ENCODE measurements at places on chromosomes 7 and 10.

GRCh38 chr7:146116521-146117222, at the start of gene CNTNAP2:
Gene CNTNAP2 (plus strand): TSS chr7:146116801. CDS start chr7:146116877, 76 bp downstream.
- DNase-seq: peak; percentile 79

DNA sequence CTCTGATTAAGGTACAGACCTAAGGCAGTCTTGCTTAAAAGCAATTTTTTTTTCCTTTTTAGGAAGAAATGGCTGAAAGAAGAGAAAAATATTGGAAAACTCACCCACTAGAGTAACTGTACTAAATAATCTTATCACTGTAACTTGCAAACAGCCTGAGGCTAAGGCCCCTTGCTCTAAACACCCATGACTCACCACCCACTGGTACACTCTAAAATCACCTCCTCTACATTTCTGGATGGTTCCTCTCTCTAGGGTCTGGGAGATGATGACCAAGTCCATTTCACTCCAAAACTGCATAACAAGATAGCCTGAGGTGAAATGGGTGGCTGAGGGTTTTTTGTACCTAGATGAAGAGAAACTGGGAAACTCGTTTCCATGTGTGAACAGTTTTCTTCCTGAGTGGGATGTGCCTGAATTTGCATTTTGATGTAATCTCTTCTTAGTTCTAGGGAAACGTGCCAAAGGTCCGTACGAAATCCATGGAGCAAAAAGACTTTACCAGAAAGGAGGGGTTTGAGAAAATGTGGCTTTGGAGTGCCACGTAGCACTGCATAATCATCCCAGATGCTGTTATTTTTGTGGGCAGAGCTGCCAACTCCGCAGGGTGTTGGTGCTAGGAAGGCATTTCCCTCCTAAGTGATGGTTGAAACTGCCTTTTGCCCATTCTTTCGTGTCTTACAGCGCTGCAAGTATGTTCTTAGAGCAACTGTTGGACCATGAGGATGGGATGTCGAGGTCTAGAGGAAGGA, 113.5 kb upstream of the C10orf90 start:
- DNase-seq: no peak

DNA sequence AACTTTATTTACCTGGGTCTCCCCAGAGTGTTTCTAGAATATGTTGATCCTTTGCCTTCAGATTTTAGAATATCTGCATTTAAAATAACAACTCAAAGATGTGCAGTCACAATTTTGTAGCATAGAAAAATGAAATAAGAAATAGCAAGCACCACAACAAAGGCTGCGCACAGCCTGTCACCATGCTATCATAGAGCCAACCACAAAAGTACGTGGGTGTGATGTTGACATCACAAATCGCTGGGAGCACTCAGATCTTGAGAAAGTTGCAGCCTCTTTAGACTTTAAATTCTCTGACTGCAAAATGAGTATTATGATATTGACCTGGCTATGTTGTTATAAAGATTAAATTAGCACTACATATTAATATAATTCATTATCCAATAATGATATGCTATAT, 177.9 kb downstream of the TNS3 start:
- no peak for DNase-seq

DNA sequence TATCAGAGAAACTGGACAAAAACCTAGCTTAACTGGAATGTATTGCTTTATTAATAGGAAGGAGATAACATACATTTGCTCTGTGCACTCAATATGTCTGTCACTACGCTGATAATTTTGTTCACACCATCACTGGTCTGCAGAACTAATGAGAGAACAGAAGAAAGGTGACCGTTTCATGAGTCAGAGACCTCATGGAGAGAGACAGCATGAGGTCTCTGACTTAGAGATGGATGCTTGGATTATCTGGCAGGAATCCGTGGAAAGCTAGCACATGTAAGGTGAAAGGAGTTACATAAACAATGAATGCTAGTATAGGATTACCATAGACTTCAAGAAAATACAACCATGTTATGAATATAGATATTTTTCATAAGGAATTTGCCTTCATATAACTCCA, 947.3 kb downstream of the IPMK start:
- no peak for DNase-seq

DNA sequence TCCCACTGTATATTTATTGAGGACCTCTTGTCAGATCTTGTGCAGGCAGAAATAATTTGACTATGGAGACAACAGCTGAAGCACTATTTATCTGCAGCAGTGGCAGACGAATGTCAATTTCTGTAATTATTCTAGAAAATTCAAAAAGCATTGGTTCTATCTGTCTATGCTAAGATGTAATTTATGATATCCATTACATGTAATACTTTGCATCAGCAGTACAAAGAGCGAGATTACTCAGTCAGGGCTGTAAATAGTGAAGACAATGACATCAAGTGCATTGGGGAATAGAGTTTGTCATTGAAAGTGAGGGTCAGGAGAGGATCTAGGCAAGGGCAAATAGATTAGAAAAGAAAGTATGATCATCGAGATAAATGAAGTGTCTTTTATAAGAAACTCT, 508.2 kb downstream of the ZWINT start:
- DNase-seq: no peak

DNA sequence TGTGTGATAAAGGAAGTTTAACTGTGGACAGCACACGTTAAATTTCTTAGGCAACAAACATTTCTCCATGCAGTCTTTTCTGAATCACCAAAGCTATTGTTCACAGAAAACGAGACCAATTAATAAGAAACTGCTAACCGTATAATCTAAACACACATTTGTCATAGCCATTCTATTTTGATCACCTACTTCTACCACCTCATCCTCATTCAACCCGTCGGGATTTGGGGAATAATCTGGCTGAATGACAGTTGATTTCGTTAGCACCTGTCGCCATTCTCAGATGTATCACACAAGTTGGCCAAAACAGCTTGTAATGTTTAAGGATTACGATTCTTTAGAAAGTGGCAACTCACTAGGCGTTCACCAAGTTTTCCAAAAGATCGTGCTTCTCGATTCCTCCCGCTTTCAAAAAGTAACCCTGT, 1.2 kb downstream of the EZH2 start:
- peak; percentile 50 for DNase-seq

DNA sequence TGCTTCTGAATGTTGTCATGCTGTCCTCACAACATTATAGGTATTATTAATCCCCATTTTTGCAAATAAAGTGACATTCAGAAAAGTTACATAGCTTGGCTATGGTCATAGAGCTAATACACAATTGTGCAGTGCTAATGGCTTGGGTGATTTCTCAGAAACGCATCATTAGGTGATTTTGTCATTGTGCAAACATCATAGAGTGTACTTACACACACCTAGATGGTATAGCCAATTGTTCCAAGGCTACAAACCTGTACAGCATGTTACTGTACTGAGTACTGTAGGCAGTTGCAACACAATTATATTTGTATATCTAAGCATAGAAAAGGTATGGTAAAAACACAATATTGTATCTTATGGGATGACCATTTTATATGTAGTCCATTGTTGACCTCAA, 91.0 kb downstream of the BTAF1 start:
- no peak for DNase-seq

DNA sequence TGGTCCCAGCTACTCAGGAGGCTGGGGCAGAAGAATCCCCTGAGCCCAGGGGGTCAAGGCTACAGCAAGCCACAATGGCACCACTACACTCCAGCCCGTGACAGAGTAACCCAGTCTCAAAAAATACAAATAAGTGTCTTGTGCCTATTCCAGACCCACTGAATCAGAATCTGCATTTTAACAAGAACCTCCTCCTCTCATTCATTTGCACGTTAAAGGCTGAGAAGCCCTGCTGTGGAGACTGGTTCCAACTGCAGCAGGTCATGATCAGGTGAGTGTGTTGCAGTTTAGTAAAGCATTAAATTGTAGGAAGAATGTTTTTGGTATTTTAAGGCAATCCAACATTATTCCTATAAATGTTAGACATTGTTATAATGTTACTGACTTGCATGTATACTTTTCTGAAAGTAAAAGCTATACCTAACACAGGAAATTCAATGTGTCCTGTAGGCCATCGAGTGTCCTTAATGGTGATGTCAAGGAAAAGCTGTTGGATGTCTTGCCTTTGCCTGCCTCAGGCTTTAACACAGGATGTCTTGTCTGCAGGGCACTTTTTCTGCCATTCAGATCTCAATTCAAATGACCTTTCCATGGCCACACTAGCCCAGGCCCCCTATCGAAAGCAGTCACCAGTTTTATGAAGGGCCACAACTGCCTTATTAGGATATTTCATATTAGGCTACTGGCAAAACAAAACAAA, 30.4 kb downstream of the MKRN1 start:
- DNase-seq: no peak

DNA sequence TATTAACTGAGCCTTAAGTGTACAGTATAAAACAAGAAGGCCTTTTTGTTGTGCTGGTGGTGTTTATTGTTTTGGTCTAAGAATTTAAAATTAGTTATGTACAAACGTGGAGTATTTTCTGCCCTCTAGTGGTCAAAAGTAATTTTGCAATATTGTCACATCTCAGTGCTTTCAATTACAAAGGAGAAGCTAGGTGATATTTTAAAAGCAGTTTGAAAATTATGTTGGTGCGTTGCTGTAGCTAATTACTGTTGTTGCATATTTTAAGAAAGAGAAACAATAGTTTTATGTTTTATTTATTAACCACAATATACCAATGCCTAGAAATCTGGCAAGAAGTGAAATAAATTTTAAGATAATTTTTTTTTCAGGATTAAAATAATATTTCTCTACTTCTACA, 11.4 kb downstream of the NPVF start:
- peak; percentile 83 for DNase-seq

GRCh38 chr10:31709028-31709427, 219.6 kb downstream of the ARHGAP12 start:
- peak; percentile 9 for DNase-seq

GRCh38 chr10:69801094-69801433, 642 bp upstream of the COL13A1 start:
- DNase-seq: peak; percentile 45

DNA sequence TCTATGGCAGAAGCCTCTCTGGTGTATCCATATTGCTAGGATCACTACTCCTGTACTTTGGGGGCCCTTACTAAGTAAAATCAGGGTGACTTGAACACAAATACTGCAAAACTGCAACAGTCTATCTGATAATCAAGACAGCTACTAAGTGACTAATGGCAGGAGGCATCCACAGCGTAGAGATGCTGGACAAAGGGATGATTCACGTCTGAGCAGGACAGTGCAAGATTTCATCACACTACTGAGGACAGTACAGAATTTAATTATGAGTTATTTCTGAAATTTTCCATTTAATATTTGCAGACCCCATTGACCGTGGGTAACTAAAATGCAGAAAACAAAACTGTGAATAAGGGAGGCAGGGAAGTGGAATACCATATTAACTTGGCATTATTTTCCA, 10.4 kb downstream of the CUL2 start:
- DNase-seq: peak; percentile 77

DNA sequence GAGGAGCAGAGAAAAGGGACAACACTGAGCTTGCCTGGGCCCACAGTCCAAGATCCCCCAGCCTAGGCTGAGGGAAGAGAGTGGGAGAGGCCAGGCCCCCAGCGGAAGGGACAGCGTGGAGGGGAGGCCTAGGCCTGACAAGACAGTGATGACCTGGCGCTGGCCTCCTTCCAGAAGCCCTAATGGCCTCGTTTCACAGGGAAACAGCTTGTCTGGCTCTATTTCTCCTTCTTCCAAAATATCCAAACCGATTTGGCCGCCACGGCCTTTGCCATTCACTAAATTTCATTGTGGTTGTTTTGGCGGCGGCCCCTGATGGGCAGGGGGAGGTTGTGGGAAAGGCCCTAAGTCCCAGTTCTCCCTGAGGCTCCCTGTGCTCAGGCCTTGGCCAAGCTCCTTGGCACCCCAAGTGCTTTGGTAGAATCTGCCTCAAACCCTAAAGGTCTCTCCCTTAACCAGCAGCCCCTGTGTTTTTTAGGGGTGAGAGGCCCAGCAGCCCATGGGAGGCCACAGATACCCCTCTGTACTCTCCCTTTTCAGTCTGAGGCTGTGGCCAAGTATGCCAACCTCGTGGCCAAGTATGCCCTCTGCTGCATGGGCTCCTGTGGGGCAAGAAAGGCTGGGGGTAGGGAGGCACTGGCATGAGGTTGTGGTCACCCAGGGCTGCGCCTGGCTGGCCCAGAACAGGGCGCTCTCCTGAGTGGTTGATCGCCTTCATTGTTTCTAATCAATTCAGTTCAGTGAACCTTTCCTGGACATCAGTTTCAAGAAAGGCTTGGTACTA, 37.3 kb downstream of the PAX2 start:
- DNase-seq: no peak

GRCh38 chr7:24717247-24717622, 40.0 kb downstream of the GSDME start:
- no peak for DNase-seq

DNA sequence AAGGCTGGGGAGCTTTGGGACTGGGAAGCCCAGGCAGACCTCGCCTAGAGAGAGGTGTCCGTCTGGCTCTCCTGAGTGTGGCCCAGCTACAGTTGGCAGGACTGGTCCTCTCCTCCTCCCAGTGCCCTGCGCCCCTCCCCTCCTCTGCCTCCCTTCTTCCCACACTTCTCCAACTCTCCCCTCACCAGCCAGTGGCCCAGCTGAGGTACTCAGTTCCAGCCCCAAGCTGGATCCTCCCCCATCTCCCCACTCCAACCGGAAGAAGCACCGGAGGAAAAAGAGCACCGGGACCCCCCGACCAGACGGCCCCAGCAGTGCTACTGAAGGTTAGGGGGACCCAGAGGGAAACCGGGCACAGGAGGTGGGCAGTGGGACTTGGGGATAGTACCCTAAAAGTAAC, 27.7 kb downstream of the GBX1 start:
- no peak for DNase-seq

GRCh38 chr7:105017657-105018365, 3.8 kb downstream of the KMT2E start:
- DNase-seq: no peak

DNA sequence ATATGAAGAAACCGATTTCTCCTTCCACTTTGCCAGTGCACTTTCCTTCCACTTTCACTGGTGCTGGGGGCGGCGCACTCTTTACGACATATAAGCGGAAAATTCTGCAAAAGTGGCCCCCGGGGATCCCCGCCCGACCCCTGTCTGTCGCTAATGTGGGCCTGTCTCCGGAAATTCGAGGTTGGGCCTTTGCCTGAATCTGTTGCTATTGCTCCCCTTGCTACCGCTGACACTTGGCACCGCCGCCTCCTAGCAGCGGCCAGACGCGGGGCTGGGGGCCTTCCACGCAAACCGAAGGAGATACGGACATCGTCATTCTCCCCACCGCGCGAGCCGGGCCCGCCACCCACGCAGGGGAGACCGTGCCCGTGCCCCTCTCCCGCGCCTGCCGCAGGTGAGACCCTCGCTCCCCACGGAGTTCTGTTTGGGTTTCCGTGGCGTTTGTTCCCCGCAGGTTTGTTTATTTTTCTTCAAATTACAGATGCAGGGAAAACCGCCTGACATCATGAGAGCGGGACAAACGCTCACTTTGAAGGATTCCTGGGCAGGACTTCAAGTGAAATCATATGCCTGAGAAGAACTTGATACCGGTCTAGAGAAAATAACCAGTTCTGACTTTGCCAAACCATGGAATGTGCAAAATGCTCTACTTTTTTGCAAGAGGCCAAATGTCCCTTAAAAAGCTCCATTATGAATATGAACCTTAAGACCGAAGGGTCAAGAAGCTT, 5.0 kb downstream of the TWIST1 start:
- peak; percentile 92 for DNase-seq

- no peak for DNase-seq
Measured at GRCh38 chr10:87622314-87623004, 37.2 kb upstream of the PAPSS2 start.

- DNase-seq: peak; percentile 7
Measured at GRCh38 chr10:62305813-62306212, 37.2 kb upstream of the RTKN2 start.

Measured in adipocyte (in vitro differentiated cells).